ENCODE measurements at places on chromosomes 7 and 10.

- no peak for DNase-seq
Measured at GRCh38 chr10:12489806-12490205, 140.5 kb downstream of the CAMK1D start.

- peak; percentile 30 for DNase-seq
Measured at GRCh38 chr10:131921184-131921583, 20.4 kb downstream of the PPP2R2D start.

GRCh38 chr7:14894826-14895225 is 7.7 kb downstream of the DGKB start:
- no peak for DNase-seq

DNA sequence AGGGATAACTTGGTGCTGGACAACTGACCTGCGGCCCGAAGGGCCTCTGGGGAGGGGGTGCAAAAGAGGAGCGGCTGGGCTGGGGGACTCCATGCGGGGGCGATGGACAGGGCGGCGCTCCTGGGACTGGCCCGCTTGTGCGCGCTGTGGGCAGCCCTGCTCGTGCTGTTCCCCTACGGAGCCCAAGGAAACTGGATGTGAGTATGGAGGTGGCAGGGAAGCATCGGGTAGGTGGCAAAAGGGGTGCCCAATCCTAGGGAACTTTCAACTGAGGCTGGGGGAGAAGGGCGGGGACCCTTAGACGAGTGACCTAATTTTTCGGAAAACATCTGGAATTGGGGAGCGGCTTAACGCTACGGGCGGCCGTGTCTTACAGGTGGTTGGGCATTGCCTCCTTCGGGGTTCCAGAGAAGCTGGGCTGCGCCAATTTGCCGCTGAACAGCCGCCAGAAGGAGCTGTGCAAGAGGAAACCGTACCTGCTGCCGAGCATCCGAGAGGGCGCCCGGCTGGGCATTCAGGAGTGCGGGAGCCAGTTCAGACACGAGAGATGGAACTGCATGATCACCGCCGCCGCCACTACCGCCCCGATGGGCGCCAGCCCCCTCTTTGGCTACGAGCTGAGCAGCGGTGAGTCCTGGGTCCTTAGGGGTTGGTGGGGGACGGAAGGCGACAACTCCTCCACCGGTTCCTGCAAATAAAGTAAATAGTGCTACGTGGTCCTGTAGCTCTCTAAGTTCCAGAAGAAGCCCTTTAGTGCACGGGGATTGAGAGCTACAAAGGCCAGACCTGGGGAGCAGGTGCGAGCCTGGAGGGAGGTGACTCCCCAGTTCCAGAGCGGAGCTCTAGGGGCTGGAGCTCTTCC is 622 bp downstream of the WNT16 start:
- peak; percentile 42 for DNase-seq

DNA sequence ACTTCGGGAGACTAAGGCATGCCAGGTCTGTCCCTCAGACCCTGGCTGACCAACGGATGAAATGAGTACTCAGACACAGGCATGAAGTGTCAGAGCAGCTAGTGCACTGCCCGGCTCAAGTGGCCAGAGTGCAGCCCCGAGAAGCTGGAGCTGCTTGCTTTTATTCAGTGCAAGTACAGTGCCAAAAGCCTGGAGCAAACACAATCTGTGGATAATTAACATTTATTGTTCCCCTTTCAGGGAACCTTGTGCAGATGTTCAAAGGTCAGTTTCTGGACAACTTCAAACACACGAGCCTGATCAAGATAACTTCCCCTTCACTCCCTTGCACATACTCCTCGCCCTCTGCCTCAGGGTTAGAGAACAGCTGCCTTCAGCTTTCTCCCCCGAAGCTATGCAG is 7.9 kb upstream of the ATE1 start:
- DNase-seq: no peak

DNA sequence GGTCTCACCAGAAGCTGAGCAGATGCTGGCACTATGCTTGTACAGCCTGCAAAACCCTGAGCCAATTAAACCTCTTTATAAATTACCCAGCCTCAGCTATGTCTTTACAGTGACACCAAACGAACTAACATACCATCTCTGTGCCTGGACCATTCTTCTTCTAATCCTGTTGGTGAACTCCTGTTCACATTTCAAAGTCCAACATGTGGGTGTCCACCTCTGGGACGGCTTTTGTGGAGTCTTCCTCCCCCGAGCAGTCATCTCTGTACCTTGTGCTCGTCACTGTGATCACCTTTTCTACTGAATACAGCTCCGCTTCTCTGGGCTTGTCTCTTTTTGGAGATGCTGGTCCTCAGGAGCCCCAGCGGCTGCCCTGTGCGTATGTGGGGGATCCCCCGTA is 7.4 kb upstream of the ESYT2 start:
- no peak for DNase-seq
